Stimulated activated CD4-positive, alpha-beta T cell treated with anti-CD3 and anti-CD28 coated beads, Interleukin-1b, Interleukin-23, amount 100 ng/mL, for 4 hours (primary cell): ENCODE measurements at places on chromosomes 6 and 20.

GRCh38 chr6:147759093-147759492, 250.6 kb downstream of the SAMD5 start:
- DNase-seq, result no peak

- DNase-seq, result no peak
Observed at GRCh38 chr6:161100072-161100471, 108.5 kb downstream of the MAP3K4 start.

DNA sequence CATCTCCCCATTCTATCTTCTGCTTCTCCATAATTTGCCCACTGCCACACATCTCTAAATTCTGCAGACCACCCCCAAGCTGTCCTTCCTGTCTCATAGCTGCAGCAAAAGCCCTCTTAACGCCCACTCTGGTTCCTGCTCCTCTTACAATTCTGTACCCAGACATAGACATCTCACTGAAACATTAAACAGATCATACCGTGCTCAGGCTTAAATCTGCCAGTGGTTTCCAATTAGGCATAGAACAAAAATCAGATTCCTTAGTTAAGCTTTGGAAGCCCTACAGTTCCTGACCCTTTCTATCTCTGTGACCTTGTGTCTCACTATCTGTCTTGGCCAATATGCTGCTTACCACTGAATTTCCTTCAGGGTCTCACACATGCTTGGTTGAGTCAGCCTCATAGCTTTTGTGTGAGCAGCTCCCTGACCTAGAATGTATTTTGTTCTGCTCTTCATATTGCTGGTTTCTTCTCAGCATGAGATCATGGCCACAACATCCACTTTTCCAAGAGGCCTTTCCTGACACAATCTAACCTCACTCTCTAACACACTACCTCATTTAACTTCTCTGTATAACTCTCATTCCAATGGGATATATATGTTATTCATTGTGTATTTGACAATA, 749.7 kb downstream of the MAFB start:
- DNase-seq, result no peak

GRCh38 chr6:90938122-90938521, 351.2 kb upstream of the MAP3K7 start:
- DNase-seq, result no peak

DNA sequence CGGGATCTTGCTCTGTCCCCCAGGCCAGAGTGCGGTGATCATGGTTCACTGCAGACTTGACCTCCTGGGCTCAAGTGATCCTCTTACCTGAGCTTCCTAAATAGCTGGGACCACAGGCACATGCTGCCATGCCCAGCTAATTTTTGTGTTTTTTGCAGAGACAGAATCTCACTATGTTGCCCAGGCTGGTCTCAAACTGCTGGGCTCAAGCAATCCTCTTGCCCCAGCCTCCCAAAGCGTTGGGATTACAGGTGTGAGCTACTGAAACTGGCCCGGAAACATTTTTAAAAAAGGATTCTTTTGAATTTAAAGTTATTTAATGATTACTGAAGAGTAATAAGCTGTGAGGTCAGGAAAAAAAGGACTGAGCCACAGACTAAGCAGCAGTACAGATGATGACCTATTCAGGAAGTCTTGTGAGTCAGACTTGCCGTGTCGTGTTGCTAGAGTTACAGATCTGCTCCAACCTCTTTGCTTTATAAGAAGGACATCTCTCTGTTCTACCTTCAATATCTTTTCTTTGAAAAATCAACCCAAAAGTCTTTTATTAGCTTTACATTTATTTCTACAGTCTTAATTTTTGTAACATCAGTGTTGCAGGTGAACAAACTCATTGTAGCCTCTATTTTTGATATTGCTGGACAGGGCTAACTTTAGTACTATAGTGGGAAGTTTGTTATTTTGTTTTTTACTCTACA, 108.7 kb downstream of the NCOA3 start:
- DNase-seq, result peak; percentile 65
